Fibroblast of villous mesenchyme (primary cell): ENCODE measurements at places on chromosomes 12 and 14. TPM values are rescaled to one million over a fixed set of nuclear protein-coding genes. Genes with fewer than 3 reads are reported as not detected.

- DNase-seq: no peak
Measured at GRCh38 chr12:127550271-127550670, 716.7 kb upstream of the TMEM132C start.

DNA sequence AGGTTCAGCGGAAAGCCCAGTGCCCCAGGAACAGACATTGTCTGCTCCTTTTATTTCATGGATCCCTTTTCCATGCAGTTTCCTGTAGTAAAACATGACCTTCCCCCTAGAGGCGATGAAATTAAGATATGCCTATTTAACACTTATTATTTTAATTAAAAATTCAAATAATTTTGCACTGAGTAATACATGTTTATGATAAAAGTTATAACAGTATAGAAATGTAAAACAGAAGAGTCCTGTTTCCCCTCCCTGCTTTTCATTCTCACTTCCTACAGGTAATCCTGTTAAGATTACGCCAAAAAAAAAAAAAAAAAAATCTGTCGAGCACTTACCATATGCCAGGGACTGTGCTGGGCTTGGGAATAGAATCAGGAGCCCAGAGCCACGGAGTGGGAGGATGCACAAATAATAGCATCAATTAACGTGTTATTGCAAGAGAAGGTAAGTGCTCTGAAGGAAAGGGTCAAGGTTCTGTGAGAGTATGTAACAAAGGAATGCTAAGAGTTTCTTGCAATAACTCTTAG lies 830 bp upstream of the LPCAT3 start:
- no peak for DNase-seq

DNA sequence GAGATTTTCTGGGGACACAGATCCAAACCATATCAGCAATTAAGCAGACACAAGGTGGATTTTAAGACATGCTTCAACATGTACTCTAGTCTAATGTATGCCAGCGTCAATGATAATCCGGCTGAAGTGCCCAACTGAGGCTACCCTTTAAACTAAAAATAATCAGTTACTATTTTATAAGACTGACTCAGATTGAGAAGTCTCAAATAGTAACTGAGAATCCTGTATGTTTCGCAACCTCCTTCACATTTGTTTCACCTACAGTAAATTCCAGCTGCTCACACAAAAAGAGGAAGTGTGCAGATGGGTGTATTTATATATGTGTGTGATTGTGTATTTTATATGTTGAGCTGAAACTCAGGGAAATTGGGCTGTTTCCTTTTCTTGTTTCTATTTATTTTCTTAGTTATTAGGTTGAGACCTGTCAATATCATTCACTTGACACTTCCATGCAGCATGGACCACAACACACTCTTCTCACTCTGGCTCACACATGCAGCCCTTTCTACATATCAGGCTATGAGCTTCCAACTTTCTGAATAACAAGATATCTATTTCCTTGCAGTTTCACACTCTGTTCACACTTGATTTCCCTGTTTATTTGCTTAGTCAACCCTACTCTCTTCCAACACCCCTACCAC lies 1224.9 kb upstream of the TMEM132C start:
- DNase-seq: no peak

DNA sequence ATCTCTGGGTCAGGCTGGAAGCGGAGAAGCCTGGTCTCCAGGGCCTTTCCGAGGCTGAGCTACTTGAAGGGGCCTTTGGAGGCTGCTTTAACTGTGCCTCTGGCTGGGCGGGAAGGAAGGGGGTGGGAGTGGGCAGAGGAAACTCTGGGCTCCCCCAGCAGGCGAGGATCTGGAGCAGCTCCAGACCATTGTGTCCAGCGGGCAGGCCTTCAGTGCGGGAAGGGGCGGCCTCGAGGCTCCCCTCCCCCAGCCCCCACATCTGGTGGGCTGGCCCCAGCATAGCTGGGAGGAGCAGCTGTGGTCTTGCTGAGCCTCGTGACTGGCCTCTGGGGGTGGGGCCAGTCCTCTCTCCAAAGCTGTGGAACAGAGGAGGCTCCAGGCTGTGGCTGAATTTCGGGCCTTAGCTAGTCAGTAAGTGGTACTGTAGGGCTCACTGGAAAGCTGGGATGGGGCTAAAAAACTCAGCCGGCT lies 3.4 kb downstream of the TAMALIN start:
- peak; percentile 90 for DNase-seq

DNA sequence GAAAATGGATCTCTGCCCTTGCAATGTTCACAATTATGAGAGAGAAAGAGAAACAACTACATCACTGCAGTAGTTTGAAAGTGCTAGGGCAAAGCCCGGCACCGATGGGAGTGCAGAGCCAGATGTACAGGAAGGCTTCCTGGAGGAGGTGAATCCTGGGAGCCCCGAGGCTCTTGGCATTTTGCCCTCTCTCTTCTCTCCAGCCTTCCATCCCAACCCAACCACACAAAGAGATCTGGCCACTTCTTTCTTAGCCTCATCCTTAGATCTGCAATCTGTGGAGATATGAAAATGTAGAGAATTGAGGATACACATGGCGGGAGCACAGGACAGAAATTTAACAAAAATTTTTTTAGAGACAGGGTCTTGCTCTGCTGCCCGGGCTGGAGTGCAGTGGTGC lies 3.3 kb upstream of the PAPLN start:
- no peak for DNase-seq

- peak; percentile 88 for DNase-seq
Measured at GRCh38 chr12:68406134-68406576, 74.0 kb upstream of the MDM1 start.

DNA sequence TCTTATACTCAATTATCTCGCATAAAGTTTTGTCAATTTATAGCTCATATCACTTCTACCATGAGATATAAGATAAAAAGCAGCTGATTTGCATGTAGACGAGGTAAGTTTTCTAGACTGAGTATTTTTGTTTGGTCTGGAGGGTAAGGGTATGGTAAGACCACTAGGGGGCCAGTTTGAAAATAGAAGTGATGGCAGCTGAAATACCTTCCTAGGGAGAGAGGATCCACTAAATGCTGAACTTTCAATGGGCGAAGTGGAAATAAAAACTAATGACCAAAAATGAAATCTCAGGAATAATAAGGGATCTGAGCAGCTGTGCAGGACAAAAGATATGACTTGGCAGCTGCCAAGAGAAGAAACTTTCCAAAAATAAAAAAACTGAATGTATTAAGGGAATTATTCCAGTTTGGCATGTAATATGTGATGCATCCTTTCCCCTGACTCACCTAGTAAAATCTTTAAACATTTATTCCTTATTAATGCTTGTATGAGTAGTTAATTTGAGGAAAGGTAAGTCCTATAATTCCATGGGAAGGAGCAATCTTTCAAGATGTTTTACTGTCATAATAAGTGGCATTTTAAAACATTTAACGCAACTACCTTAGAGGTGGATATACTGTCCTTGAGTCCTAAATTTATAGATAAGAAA lies 754.5 kb downstream of the C12orf50 start:
- DNase-seq: peak; percentile 4

DNA sequence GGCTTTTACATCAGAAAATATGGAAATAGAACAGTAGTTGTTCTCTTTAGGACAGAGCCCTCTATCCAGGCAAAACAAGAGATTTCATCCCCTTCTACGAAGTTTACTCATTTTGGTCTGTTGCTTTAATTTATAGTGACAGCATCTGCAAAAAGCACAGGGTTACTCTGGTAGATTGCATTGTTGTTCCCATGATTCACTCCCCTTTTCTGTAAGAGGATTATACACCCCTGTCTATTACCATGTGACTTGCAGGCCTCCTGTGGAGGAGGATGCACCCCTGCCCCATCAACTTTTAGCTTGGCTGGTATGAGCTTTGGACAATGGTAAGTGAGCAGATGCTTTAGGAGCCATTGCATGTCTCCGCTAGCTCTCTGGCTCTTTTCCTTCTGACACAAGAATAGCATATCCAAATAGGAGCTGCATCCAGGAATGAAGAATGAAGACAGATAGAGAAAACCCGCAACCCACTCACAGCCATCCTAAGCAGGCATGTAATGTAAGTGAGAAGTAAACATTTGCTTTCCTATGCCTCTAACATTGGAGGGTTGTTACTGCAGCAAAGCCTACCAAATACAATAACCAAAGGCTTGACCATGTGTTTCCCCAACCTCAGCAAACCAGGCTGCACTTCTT lies 304.2 kb downstream of the AKAP6 start:
- no peak for DNase-seq

KCNC2 gene
- 0.43 TPM in 1 of 2 replicates, not detected in the other for total RNA-seq

SLC17A8 gene
- not detected in 2 replicates for total RNA-seq

FBRSL1 gene
- total RNA-seq: 3.9 and 42.5 TPM in 2 replicates

RAN gene
- total RNA-seq: 514 and 614 TPM in 2 replicates

ABCC9 gene
- total RNA-seq: 7.4 and 12.1 TPM in 2 replicates

CSAD gene
- total RNA-seq: 5.5 and 7.8 TPM in 2 replicates
